Stimulated activated CD8-positive, alpha-beta memory T cell treated with anti-CD3 and anti-CD28 coated beads, Interleukin-15, amount 100 ng/mL, for 24 hours (primary cell): ENCODE measurements at places on chromosomes 7 and 10.
A peak's percentile ranks its signal among the peaks of the same experiment; 100 is the strongest.

DNA sequence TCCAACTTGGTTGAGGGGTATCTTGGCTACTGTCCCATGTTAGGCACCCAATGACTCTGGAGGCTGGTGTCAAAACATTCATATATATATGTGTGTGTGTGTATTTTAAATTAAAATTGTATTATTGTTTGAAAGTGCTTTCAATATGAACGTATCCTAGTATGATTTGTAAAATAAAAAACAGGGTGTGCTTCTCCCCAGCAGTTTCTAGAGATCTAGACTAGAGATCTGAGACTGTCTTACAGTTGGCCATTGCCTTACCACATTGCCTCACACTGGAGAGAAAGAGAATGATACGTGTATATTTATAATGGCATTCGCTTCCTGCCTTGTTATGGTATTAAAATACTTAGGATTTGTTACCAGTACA is 1.2 kb downstream of the BAG3 start:
- no peak for DNase-seq

DNA sequence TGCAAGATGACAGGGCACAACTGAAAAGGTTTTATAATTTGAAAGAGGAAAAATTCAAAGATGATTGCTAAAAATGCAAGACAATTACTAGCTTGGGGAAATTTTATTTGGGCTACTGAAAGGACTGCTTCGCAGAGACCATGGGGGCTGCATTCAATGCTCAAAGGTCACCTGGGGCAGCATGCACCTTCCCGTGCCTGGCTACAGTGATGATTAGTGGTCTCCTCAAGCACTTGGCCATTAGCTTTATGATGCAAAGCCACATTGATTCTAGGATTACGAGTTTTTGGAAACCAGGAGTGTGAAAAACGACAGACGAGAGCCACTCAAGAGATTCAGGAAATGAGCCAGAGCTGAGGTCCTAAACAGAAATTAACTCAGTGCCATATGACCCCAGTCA is 764.6 kb downstream of the PHTF2 start:
- no peak for DNase-seq

DNA sequence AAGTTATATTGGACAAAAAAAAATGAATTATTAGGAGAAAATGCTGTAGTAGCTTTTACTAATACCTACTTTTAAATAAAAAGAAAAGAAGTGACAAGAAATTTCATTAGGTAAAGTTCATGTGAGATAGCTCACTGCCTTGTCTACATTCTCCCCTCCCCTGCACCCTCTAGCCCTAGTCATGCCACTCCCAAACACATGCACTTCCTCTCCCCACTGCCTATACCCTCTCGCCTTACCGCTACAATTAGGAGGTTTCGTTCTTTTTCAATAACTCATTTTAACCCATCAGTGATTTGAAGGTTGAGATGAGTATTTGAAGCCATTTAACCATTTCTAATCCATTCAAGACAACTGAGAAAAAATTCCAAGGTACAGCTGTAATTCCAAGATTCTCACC is 75.3 kb downstream of the HIBADH start:
- no peak for DNase-seq

DNA sequence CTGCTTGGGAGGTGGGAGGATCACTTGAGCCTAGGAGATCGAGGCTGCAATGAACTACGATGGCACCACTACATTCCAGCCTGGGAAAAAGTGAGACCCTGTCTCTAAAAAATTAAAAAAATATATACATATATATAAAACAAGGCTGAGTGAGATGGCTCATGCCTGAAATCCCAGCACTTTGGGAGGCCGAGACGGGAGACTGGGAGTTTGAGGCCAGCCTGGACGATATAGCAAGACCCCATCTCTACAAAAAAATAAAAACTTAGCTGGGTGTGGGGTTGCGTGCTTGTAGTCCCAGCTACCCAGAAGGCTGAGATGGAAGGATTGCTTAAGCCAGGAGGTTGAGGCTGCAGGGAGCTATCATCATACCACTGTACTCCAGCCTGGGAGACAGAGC is 87.6 kb downstream of the CARD11 start:
- DNase-seq: no peak

GRCh38 chr10:101824736-101825135 is 6.5 kb upstream of the OGA start:
- DNase-seq: no peak

- DNase-seq: no peak
Measured at GRCh38 chr7:73895626-73896025, 34.7 kb downstream of the TMEM270 start.

GRCh38 chr10:90313576-90314325 is 544.1 kb downstream of the HTR7 start:
- no peak for DNase-seq

DNA sequence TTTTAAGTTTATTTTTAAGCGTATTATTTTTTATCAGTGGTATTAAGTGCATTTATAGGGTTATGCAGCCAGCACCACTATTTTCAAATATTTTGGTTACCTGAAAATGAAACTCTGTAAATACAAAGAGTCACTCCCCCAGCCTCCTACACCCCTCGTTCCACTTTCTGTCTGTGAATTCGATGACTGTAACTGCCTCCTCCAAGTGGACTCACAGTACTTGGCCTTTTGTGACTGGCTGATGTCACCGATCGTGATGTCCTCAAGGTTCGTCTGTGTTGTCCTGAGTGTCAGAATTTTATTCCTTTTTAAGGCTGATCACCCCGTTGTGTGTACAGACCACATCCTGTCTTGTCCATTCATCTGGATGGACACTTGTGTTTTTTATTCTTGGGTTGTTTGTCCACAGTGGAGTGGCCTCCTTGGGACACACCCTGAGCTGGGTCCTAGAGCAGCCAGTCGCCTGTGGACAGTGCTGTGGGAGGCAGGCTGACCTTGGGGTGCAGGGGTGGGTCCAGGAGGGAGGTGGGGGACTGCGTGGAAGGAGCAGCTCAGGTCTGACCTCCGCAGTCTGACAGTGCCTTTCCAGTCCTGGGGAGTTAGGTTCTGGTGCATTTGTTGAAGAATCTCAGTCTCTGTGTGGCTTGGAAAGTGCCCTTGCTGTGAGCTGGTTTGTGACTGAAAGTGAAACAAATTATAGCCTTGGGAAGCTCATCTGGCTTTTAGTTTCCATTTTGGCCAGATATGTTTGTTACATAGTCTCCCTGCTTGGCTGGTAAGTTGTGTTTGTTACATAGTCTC is 6.9 kb downstream of the MTG1 start:
- no peak for DNase-seq

DNA sequence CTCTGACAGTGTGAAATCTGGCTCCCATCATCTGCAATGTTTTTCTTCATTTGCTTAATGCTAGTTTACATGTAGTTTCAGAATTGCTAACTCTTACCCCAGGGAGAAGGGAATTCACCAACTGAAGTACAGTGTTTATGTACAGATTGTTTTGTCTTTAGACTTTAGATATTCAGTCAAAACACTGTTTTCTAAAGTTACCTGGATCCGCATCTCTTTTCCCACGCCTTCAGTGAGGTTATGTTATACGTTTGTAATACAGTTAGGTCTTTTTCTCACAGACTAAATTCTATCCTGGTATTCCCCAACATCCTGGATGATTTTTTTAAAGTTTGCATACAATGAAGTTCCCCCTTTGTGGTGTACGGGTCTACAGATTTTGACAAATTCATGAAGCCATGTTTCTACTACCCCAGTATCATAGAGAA is 3.2 kb upstream of the LYZL1 start:
- DNase-seq: no peak

DNA sequence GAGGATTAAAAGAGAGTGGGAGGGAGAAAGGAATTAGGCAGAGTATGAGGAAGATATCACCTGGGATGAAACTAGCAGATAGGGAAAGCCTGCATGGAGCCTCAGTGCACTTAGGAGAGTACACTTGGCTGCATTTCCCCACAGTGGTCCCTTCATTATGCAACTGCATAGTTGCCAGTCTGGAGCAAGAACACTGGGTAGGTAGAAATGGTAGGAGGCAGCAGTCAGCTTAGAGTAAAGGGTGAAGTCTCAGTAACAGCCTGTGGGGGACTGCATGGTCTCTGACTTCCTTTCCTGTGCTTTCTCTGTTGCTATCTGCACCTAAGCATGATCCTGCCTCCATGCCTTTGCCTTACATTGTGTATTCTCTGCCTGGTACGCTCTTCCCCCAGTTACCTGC is 14.0 kb upstream of the PCGF5 start:
- DNase-seq: no peak

DNA sequence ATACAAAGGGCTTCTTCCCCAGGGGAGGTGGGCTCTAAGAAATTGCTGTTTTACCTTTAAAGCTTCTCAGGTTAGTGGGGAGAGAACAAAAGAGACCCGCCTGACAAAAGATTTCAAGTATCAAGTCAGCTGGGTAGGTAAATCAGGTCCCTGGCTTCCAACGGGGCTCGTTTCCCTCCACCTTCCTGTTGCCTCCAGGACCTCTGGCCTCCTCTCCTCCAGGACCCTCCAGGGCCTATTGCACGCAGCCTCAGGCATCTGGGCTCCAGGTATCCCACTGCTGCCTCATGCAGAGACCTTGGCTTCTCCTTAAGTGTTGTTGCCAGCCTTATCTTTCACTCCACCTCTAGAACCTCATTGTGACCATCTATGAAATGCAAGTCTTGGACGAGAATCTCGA is 2.9 kb downstream of the BNIP3 start:
- no peak for DNase-seq

- no peak for DNase-seq
Measured at GRCh38 chr7:74371381-74372341, 82.0 kb upstream of the GTF2IRD1 start.

GRCh38 chr10:6148908-6149307 is 53.8 kb upstream of the PFKFB3 start:
- no peak for DNase-seq

DNA sequence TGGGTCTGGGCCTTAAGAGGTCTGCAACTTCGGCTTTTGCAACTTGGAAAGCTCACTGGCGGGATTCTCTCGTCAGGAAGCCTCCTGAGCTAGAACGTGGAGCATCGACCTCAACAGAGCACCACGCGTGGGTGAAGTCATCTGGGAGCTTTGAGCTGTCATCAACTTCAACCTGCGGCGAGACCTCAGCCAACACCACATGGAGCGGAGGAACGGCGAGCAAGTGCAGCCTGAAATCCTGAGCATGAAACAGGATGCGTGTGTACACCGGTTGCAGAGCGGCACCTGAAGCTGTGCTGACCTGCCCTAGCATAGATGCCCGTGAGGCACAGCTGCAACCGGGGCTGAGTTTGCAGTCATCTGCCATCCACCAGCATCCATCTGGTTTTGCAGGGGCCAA is 295.7 kb upstream of the SHH start:
- DNase-seq: no peak

DNA sequence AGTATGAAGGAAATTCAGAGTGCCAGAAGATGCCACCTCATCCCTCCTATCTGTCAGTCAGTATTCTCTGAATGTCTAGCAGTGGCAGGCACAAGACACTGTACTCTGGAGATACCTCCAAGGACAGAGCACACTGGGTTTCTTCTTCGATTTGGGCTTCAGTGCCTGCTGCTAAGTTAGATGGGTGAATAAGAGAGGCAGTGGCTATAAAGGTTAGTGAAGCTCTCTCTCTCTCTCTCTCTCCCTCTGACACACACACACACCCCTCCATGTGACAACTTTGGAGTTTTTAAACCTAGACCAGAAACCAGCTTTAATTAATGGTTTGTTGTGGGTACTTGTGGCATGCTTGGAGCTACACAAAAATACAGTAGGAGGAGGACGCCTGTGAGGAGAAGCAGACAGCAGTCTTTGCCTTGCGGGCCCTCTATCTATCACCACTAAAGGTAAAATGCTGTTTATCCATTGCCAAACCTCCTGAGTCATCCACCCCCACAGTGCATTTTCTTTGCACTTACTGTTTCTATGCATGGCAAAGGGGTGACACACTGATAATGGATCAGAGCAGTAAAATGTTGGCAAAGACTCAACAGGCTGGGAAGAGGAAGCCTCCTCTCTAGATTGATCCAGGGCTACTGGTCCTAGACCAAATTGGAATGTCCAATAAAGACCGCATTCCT is 102.5 kb downstream of the TRIL start:
- DNase-seq: no peak

- no peak for DNase-seq
Measured at GRCh38 chr7:120852700-120853099, 5.2 kb downstream of the TSPAN12 start.

- no peak for DNase-seq
Measured at GRCh38 chr10:14736043-14736442, 38.7 kb downstream of the FAM107B start.

GRCh38 chr7:148927123-148928045 is 43.3 kb upstream of the EZH2 start:
- DNase-seq: no peak

- DNase-seq: no peak
Measured at GRCh38 chr10:132677096-132677472, 108.9 kb downstream of the NKX6-2 start.

DNA sequence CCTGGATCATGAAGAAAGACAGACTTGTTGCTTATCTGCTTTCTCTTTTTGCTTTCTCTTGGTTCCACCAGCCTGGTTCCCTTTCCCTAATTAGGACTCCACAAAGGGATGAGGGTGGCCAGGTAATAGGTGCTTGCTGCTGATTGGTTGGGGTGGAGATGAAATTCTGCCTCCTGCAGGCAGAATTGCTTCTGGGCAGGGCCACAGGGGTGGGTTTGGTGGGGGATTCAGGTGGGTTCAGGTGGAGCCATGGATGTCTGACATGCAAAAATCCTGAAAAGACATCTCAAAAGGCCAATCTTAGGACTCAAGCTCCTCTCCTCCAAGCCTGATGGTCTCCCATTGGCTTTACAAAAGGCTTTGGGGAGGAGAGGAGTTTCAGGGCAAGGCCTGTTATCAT is 25.4 kb upstream of the ACHE start:
- no peak for DNase-seq

GRCh38 chr10:1294748-1295147 is 238.6 kb downstream of the WDR37 start:
- no peak for DNase-seq

GRCh38 chr7:131231381-131232220 is 96.1 kb upstream of the MKLN1 start:
- peak; percentile 4 for DNase-seq

- no peak for DNase-seq
Measured at GRCh38 chr7:158270856-158271413, 316.7 kb downstream of the PTPRN2 start.

GRCh38 chr10:72092987-72093386 is 4.6 kb upstream of the SPOCK2 start:
- DNase-seq: no peak

GRCh38 chr7:68866200-68866570 is 732.1 kb upstream of the AUTS2 start:
- no peak for DNase-seq

GRCh38 chr7:55794527-55794926 is 68.0 kb downstream of the SEPTIN14 start:
- DNase-seq: no peak

GRCh38 chr10:129965959-129966358 is 1.9 kb upstream of the EBF3 start:
- no peak for DNase-seq

- DNase-seq: no peak
Measured at GRCh38 chr10:93462881-93463280, 19.3 kb downstream of the MYOF start.

- no peak for DNase-seq
Measured at GRCh38 chr10:119149729-119150128, 15.8 kb downstream of the SFXN4 start.

DNA sequence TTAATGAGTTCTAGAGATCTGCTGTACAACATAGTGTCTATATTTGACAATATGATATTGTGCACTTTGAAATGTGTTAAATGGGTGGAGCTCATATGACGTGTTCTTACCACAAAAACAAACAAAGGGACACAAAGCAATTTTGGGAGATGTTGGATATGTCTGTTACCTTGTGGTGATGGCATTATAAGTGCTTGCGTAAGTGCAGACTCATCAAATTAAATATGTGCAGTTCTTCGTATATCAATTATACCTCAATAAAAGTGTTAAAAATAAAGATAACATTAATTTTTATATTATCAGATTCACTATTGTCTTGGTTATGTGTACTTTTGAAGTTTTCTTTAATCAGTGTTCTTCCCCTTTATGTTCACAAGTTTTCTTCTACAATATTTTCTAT is 372.9 kb upstream of the COBL start:
- no peak for DNase-seq
